ENCODE measurements at places on chromosomes 6 and 20.

DNA sequence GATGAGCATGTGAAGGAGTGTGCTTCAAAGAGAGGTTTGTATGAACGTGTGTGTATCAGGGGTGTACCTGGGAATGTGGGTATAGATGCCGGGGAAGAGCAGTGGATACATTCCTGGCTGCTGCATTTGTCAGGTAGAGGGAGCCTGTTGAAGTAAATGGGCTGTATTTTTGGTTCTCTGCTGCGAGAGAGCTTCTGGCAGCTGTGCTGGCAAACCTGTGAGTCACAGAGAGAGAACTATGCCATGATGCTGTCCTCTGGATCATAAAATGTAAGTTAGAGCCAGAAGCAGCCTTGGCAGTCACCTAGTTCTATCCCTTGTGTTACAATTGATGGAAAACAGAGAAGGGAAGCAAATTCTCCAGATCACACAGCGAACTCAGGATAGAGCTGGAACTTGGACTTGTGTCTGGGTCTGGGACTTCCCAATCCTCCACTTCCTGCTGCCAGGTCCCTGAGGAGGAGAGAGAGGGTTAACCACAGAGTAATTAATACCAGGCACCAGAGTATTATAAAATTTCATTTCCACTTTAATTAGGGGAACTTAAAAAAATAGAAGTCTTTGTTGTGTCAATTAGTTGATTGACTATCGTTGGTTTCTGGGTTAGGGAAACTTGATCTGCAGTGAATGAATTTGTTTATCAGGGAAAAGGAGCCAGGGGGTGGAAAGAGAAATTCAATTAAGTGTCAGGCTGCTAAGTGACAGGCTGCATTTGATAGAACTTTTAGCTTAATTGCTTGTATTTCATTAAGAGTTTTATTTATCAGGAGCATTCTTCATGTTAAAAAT lies 41.1 kb upstream of the GTSF1L start:
- no peak for DNase-seq
- H3K4me3 ChIP-seq, result no peak overlapping the region
- H3K36me3 ChIP-seq, result no peaks in the 10 kb centered on the region
- no peaks in the 10 kb centered on the region for H3K4me1 ChIP-seq
- H3K27me3 ChIP-seq, result no peaks in the 10 kb centered on the region

- H3K36me3 ChIP-seq, result no peaks in the 10 kb centered on the region
- H3K27me3 ChIP-seq, result peaks cover 86% of the 10 kb centered on the region
- H3K4me3 ChIP-seq, result peak overlapping the region; percentile 91
Measured at GRCh38 chr20:40683221-40683893, 5.7 kb downstream of the MAFB start.

DNA sequence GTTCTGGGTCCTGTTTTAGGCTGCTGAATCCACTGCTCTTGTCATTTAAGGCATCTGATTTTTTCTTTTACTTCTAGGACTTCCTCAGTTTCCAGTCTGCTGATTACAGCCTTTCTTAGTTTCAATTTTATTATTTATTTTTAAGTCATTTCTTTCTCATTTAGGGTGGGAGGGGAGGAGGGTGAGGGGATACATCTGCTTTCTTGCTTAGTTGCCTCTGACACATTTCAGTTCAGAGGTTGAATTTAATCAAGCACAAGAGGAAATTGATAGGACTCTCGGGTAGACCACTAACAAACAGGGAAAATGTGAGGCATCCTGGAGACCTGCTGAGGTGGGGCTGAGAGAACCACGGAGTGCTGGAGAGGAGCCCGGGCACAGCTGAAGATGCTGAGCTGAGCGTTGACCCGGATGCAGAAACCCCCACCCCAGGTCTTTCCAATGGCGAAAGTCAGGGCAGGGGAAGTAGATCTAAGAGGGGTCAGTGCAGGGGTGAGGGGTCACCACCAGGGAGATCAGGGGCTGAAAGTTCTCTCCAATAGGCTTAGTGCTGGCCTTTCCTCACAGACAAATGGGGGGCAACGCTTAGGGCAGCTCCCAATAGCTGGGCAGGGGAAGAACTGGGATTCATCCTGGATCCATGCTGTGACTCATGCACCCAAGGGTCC lies 7.6 kb upstream of the TREML2 start:
- H3K4me1 ChIP-seq, result no peaks in the 10 kb centered on the region
- no peak overlapping the region for H3K4me3 ChIP-seq
- H3K36me3 ChIP-seq, result no peaks in the 10 kb centered on the region

DNA sequence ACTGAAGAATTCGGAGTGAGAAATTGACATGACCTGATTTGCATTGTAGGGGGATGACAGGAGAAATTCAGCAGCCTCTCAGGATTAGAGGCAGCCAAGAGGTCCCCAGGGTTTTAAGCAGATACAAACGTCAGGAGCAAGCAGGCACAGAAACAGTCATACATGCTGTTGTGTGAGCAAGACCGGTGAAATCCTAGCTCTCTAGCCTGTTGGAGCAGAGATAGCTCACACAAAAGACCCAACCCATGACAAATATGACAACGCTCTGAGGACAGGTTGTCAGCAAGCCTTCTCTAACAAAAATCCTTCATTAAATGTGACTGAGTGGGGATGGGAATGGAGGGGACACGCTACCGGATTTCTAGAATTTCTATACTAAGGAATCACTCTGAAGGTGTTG lies 23.0 kb upstream of the AKAP12 start:
- H3K4me1 ChIP-seq, result no peaks in the 10 kb centered on the region
- H3K27me3 ChIP-seq, result no peaks in the 10 kb centered on the region

GRCh38 chr6:14713966-14714631 lies 531.8 kb upstream of the JARID2 start:
- no peak overlapping the region for H3K27ac ChIP-seq
- DNase-seq, result no peak
- H3K4me3 ChIP-seq, result no peak overlapping the region
- no peaks in the 10 kb centered on the region for H3K27me3 ChIP-seq
- no peaks in the 10 kb centered on the region for H3K36me3 ChIP-seq
- H3K4me1 ChIP-seq, result no peaks in the 10 kb centered on the region

GRCh38 chr6:29757701-29758293 lies 34.6 kb downstream of the HLA-F start:
- no peak overlapping the region for H3K4me3 ChIP-seq
- DNase-seq, result peak; percentile 43
- peak overlapping the region; percentile 86 for H3K27ac ChIP-seq
- H3K4me1 ChIP-seq, result peaks cover 28% of the 10 kb centered on the region

DNA sequence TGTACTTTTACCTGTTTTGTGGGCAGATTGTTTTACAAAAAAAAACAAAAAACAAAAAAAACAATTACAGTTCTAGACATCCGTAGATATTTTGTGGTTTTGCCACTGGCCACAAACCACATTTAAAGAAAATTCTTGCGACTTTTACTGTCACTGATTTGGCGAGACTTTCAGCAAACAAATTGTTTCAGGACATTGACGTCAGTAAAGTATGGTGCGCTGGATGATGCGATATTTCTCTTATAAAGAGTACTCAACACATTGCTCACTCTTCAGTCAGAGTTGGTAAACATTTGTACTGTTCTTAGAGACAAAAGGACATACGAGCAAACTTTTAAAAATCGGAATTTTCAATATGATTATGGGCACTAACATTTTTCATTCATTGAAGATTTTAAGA lies 229.8 kb downstream of the HAO1 start:
- H3K36me3 ChIP-seq, result no peaks in the 10 kb centered on the region
- no peak overlapping the region for H3K27ac ChIP-seq
- no peaks in the 10 kb centered on the region for H3K4me1 ChIP-seq
- no peak for DNase-seq
- no peaks in the 10 kb centered on the region for H3K27me3 ChIP-seq

Measured in H9 (cell line).